Activated CD4-positive, alpha-beta memory T cell treated with anti-CD3 and anti-CD28 coated beads for 36 hours (primary cell): ENCODE measurements at places on chromosomes 13 and 19. TPM values are rescaled to one million over a fixed set of nuclear protein-coding genes. Genes with fewer than 3 reads are reported as not detected.
A peak's percentile ranks its signal among the peaks of the same experiment; 100 is the strongest.

- no peak for DNase-seq
Measured at GRCh38 chr19:29285878-29286277, 72.9 kb upstream of the UQCRFS1 start.

DNA sequence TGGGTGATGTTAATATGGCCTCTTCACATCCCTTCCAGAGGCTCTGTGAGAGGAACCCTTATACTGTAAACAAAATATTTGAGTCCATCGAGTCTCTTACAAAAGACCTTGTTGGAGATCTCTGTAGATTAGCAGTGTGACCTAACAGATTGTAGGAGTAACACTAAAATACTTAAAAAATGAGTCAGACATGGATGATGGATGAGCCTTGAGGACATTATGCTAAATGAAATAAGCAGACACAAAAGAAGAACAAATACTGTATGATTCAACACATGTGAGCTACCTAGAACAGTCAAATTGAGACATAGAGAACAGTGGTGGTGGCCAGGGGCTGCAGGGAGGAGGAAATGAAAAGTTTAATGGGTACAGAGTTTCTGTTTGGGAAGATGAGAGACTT lies 152.2 kb upstream of the UBL3 start:
- DNase-seq, result peak; percentile 42

- peak; percentile 96 for DNase-seq
Measured at GRCh38 chr19:52535771-52536447, 8.4 kb downstream of the ZNF808 start.

DNA sequence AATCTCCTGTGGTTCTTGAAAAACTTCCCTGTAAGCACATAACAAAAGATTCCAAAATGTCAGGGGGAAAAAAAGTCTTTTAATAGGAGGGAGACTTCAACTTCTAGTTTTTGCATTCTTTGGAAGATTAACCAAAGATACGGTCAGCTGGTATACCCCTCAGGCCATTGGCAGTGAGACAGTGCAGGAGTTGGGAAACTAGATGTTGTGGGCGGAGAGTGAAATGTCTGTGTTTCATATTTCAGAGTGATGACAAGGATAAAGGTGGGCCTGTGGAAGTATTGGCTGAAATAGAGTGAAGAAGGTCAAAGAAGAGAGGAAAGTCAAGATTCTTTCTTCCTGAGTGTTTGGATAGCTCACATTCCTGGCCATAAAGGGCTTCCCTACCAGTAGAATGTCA lies 40.8 kb downstream of the CYP2B6 start:
- DNase-seq, result no peak

GRCh38 chr13:71587817-71588216 lies 279.2 kb downstream of the DACH1 start:
- DNase-seq, result no peak

The SHANK1 gene
- total RNA-seq, result not detected

- no peak for DNase-seq
Measured at GRCh38 chr13:83201506-83201905, 680.8 kb downstream of the SLITRK1 start.

- DNase-seq, result peak; percentile 96
Measured at GRCh38 chr13:24922745-24923591, 159.0 kb downstream of the RNF17 start.

The SBNO2 gene
- 96.9 TPM for total RNA-seq

The FOSB gene
- total RNA-seq, result 3.7 TPM

The CEACAM1 gene
- total RNA-seq, result 5.8 TPM

The TSKS gene
- 0.63 TPM for total RNA-seq

- DNase-seq, result peak; percentile 55
Measured at GRCh38 chr13:52846567-52847321, 1.7 kb downstream of the PCDH8 start.

The TMEM255B gene
- 0.61 TPM for total RNA-seq

GRCh38 chr19:24071078-24071477 lies 15.9 kb upstream of the ZNF254 start:
- no peak for DNase-seq

GRCh38 chr13:106709522-106709921 lies 141.6 kb upstream of the ARGLU1 start:
- DNase-seq, result no peak

DNA sequence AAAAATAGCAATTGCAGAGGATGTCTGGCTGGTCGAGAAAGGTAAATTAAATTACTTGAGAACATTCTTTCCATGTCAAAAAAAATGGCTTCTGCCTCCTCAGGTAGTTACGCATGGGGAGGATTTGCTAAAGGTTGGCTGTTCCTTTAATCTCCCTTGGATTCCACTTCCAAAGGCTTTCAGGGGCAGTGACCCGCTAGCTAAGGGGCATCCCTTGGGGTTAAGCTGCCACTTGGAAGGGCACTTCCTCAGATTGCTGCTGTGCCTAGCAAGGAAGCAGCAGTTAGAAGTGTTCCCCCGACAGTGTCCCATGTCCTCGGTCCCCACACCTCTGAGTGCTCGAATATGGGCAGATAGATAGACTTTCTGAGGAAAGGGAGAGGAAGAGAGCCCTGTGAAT lies 108.5 kb downstream of the RGCC start:
- DNase-seq, result no peak

The BLVRB gene
- total RNA-seq, result 37.6 TPM

DNA sequence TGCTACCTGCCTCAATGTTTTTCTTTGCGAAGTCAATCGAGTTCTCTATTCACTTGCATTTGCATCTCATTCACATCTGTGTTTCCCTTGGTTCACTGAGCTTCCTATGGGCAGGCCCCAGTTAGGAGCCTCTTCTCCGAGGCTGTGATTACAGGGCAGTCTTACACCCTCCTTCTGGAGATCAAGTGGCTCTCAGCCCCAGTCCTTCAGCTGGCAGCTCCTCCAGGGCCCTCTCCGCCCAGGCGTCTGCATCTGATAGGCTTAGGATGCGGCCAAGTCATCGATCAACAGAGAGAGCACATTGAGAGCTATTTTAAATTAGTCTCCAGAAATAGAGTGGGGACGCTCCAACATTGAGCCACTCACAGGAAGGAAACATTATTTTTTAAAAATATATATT lies 44.2 kb downstream of the MBNL2 start:
- DNase-seq, result no peak

DNA sequence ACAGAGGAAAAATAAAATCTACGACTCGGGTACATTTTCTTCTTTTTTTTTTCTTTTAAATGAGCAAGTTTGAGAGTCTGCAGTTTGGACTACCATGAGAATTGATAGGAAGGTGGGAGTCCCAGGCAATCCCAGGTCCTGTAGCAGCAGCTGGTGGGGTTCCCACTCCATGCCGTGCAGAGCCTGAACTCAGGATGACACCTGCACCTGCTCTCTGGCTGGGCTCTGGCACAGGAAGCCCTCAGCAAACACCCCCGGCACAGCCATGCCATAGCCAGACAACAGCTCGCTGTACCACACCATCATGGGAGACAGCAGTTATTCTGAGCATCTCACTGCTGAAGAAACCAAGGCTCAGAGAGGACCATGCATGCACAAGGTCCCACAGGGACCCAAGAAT lies 6.2 kb upstream of the GP6 start:
- DNase-seq, result no peak

DNA sequence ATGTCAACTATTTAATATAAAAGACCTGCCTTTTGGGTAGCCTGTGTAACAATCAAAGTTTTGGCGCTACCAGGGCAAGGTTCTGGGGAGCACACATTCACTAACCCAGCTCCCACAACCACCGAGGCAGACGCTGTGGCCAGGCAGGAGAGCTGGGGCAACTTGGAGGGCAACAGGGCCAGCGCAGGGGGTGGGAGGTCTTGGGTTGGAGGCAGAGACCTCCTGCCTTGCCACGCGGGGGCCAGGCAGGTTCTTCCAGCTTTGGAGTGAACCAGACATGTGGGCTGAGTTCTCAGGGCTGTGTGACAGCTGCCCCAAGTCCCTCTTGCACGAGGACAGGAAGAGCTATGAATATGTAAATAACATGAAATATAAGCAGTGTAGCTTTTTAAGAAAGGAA lies 30.3 kb upstream of the MCF2L start:
- DNase-seq, result no peak

DNA sequence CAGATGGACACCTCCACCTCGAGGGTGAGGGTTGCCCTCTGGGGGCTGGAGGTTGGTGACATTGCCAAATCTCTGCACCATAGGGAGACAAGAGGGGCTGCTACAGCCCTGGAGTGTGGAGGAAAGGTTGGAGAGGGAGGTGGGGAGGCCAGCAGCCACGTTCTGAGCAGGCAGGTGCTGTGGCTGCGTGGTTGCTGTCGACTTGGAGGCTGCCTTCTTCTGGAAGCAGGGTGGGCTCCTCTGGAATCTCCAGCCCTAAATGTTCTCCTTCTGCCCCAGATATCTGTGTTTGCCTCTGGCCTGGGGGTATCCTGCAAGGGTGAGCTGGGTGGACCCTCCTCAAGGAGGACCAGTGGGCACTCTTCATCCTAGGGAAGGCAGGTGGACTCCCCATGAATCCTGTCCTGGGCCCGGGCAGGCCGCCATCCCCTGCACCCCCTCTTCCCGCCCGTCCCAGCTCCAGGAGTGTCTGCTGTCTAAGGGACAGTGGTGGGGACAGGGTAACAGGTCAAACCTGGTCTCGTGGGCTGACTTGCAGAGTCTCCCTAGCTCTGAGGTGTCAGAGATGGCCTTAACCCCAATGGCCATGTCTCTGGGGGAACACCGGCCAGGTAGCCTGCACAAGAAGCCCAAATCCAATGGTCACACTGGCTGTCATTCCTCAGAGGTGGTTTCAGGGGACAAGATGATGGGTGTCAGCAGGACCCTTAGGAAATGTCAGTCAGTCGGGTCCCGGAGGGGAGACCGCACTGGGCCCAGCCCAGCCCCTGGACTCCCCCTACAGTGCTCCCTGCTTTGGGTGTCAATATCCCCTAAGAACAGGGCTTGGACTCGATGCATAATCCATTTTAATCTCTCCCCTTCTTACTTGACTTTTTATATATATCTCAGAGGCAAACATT lies 32.3 kb upstream of the ZNF536 start:
- DNase-seq, result no peak

The NLRP11 gene
- total RNA-seq, result not detected

The WDR87 gene
- total RNA-seq, result not detected
